ENCODE measurements at places on chromosomes 7 and 10. TPM values are rescaled to one million over a fixed set of nuclear protein-coding genes. Genes with fewer than 3 reads are reported as not detected.

CLCN1 gene
- total RNA-seq = not detected

VSTM2A gene
- total RNA-seq = not detected

AKR1C8 gene
- total RNA-seq = not detected

SLC26A5 gene
- total RNA-seq = not detected

ECHDC3 gene
- total RNA-seq = 223 TPM
